ELF-1 (cell line): ENCODE measurements at places on chromosomes 5 and 9.
A peak's percentile ranks its signal among the peaks of the same experiment; 100 is the strongest.

- peak; percentile 62 for DNase-seq
Observed at GRCh38 chr5:93585041-93585766, 2.2 kb downstream of the NR2F1 start.

- no peak for DNase-seq
Observed at GRCh38 chr9:130718562-130718961, 25.0 kb downstream of the EXOSC2 start.

- DNase-seq, result peak; percentile 67
Observed at GRCh38 chr5:7420510-7421280, 24.8 kb downstream of the ADCY2 start.

DNA sequence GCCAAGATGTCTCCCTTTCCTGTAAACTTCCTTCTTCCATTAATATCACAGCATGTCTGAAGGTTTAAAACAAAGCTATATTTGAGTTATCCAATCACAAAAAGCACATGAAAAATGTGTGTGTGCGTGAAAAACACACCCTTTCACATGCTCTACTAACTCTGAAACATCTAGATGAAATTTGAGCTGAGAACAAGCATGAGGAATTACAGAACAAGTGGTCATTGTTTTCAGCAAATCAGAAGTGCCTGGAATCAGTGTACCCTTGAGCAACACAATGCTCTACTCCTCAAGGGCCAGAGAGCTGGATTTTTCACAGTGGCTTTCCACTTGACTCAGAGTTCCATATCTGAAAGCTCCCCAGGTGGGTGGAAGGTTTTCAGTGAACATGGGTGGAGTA, 255.9 kb downstream of the PSAT1 start:
- DNase-seq, result no peak

- no peak for DNase-seq
Observed at GRCh38 chr5:61609840-61610677, 278.0 kb downstream of the ZSWIM6 start.
